ENCODE measurements at places on chromosomes 2 and 18. TPM values are rescaled to one million over a fixed set of nuclear protein-coding genes. Genes with fewer than 3 reads are reported as not detected.
A peak's percentile ranks its signal among the peaks of the same experiment; 100 is the strongest.

The NAB1 gene
- 22.0 TPM for total RNA-seq

DNA sequence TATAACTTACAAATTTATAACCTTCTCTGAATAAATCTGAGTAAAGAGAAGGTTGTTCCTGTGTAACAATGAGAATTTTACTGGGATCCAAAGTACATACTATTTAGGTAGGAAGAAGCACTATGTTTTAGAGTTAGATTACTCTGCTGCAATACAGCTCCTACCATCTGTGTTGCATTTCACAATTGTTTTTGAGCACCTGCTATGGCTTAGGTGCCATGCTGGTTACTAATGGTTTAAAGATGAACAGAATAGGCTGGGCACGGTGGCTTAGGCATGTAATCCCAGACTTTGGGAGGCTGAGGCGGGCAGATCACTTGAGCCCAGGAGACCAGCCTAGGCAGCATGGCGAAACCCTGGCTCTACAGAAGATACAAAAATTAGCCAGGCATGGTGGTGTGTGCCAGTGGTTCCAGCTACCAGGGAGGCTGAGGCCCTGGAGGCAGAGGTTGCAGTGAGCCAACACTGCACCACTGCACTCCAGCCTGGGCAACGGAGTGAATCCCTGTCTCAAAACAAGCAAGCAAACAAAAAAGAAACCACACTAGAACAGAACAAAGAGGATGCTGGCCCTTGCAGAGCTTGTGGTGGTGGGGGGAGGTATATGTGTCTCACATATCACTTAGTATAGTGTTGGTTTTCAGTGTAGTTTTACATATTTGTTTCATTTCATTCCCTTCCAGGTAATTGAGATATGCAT, 56.7 kb downstream of the SPTBN1 start:
- DNase-seq: no peak
- no peak overlapping the region for H3K4me3 ChIP-seq
- H3K27ac ChIP-seq: no peak overlapping the region
- no peaks in the 10 kb centered on the region for H3K4me1 ChIP-seq
- H3K36me3 ChIP-seq: no peaks in the 10 kb centered on the region

The RAB27B gene
- total RNA-seq: 3.5 TPM

DNA sequence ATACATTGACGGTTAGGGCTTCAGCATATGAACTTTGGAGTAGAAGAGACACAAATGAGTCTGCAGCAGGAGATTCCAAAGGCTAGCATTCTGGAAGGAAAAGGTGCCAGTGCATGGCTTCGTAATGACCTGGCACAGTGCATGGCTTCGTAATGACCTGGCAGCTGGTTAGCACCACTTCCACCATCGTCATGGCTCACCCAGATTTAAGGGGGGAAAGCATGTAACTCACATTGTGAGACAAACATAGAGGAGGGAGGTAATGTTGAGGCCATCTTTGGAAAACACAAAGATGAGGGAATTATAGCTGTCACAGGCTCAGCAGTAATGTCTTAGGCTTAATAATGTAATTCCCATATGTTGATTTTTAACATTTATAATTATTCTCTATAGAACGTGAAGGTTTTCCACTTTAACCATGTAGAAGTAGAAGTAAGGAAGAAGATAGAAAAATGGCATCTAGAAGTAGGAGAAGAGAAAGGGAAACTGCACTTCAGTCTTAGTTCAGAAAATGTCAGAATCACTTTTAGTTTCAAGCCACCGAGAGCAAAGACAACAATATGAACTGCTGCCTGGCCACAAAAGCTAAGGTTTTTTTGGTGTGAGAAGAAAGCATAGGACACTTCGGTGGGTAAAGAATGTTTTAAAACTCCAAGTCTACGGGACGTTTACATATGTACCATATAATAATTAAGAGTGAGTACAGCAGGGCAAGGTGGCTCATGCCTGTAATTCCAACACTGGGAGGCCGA, 6.8 kb upstream of the STK25 start:
- peaks cover 2% of the 10 kb centered on the region for H3K36me3 ChIP-seq
- no peak for DNase-seq
- peaks cover 2% of the 10 kb centered on the region for H3K4me1 ChIP-seq
- no peak overlapping the region for H3K4me3 ChIP-seq
- no peak overlapping the region for H3K27ac ChIP-seq

The LCT gene
- 0.10 TPM for total RNA-seq

DNA sequence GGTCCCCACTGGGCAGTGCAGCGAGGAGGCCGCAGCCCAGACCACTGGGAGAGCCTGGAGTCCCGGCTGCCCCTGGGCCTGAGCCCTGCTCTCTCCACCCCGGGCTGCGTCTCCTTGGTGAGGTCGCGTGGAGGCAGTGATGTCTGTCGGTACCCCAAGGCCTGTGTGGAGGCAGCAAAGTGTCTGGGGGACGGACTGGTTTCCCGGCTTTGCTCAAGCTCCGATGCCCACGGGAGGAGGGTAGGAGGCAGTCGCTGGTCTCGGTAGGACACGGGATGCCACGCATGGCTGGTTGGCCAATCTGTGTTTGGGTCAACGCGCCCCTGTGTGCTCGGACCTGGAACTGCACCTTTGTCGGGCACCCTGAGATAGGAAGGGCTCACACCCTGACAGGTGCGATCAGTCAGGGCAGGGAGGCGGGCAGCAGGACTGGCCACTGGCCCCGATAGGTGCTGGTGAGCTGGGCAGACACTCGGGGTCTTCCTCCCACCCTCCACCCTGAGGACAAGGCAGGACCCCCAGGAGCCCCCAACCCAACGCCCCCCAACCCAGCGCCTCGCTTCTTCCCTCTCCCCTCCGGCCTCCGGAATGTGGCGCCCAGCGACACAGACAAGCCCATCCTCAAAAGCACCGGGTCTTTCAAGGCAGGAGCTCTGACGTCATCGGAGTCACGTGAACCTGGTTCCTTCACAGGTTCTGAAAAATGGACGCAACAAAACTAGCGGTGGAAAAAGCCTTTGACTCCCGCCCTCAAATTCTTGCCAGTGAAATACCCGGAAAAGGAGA, 288.6 kb downstream of the NDUFA10 start:
- no peak overlapping the region for H3K27ac ChIP-seq
- no peak for DNase-seq
- no peaks in the 10 kb centered on the region for H3K27me3 ChIP-seq
- H3K4me1 ChIP-seq: peaks cover 3% of the 10 kb centered on the region
- H3K36me3 ChIP-seq: peaks cover 2% of the 10 kb centered on the region

The PKP4 gene
- total RNA-seq: 28.9 TPM

DNA sequence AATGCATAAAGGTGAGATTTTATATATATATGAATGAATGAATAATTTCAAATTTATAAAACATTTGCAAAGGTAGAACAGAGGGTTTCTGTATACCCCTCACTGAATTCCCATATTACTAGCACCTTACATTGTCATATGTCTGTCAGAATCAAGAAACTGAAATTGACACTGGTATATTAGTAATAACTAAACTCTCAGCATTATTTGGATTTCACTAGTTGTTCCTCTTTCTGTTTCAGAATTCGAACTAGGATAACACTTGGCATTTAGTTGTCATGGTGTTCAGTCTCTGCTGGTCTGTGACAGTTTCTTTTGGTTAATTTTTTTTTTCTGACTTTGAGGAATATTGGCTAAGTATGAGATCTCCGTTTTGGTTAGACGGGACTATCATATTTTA, 275.9 kb downstream of the DCC start:
- H3K27me3 ChIP-seq: no peaks in the 10 kb centered on the region
- no peaks in the 10 kb centered on the region for H3K36me3 ChIP-seq
- H3K27ac ChIP-seq: no peak overlapping the region
- H3K4me3 ChIP-seq: no peak overlapping the region
- H3K4me1 ChIP-seq: no peaks in the 10 kb centered on the region
- DNase-seq: no peak

- peak overlapping the region; percentile 98 for H3K27ac ChIP-seq
- no peaks in the 10 kb centered on the region for H3K27me3 ChIP-seq
- peaks cover 16% of the 10 kb centered on the region for H3K4me1 ChIP-seq
- H3K36me3 ChIP-seq: no peaks in the 10 kb centered on the region
These were observed 12.1 kb upstream of the ARHGEF4 start for GRCh38 chr2:130824492-130825061.

GRCh38 chr2:232315923-232316299, 62.6 kb upstream of the ALPP start:
- peak overlapping the region; percentile 77 for H3K4me3 ChIP-seq
- peaks cover 47% of the 10 kb centered on the region for H3K4me1 ChIP-seq
- H3K27me3 ChIP-seq: no peaks in the 10 kb centered on the region
- no peaks in the 10 kb centered on the region for H3K36me3 ChIP-seq
- DNase-seq: no peak

The FN1 gene
- 0.75 TPM for total RNA-seq

The PLEK gene
- total RNA-seq: 18.0 TPM

The RGPD5 gene
- 176 TPM for total RNA-seq

DNA sequence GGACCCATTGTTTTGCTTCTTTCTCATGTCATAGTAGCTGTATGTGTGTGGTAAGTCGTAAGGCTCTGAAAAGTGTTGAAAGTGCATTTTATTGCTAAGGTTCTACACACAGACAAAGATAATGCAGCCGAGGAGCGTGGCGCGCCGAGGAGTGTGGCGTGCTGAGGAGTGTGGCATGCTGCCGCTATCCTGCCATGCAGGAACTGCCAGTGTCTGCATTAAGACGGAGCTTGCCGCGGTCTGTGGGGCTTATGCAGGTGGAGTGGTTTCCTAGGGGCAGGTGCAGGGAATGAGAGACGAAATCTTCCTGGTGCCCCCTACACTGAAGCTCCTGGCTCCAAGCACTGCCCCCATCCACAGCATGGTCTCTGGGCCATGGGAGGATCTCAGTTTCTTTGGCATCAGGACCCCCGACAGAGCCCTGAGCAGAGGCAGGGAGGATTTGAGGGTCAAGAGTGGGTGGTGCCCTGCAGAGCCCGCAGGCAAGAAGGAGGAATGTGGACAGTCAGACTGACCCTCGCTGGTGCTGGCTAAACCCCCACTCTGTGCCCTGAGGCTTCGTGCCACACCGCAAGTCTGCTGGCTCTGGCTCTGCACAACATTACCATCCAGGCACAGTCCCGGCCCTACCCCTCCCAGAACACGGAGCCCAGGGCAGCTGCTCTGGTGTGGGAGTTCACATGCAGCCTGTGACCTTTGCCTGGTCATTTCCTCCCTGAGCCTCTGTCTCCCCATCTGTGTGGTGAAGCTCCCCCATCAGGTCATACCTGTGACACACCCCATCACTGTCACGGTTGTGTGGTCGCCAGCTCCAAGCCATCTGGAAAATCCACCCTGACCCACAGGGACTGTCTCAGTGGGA, 3.2 kb downstream of the SNED1 start:
- H3K36me3 ChIP-seq: peaks cover 7% of the 10 kb centered on the region
- peaks cover 21% of the 10 kb centered on the region for H3K27me3 ChIP-seq

DNA sequence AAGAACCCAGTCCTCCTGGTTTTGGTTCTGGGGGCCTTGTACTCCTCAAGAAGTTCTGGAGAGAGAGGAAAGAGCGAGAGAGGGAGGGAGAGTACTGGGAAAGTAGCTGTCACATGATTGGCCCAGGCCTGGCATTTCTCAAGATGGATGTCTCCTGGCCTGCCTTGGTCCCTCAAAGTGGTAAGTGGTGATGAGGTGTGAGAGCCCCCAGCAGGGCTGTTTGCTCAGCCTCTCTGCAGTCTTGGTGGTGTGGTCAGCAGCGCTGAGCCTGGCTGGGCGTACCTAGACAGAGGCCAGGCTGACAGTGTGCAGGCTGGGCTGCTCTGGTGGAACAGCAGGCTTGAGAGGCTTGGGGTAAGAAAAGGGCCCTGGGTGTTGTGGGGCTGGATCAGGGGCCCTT, 2.5 kb downstream of the SPEG start:
- peaks cover 4% of the 10 kb centered on the region for H3K36me3 ChIP-seq
- no peak overlapping the region for H3K27ac ChIP-seq
- H3K4me1 ChIP-seq: peaks cover 13% of the 10 kb centered on the region

DNA sequence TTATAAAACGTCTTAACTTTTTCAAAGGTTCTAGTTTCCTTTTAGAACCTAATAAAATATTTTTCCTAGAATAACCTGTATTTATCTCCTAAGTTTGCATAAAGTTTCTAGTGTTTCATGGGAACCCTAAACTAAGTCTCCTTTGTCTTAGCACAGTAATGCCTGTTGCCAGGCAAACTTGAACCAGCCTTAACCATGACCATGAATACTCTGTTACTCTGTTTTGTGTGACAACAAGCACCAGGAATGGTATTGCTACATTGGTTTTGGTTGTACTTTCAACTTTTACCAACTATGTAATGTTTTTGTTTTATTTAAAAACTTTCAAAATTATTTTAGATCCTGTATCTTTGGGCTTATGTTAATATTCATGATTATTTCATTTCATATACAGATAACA, 137.6 kb downstream of the CERS6 start:
- no peak for DNase-seq
- H3K27ac ChIP-seq: no peak overlapping the region
- H3K27me3 ChIP-seq: no peaks in the 10 kb centered on the region

DNA sequence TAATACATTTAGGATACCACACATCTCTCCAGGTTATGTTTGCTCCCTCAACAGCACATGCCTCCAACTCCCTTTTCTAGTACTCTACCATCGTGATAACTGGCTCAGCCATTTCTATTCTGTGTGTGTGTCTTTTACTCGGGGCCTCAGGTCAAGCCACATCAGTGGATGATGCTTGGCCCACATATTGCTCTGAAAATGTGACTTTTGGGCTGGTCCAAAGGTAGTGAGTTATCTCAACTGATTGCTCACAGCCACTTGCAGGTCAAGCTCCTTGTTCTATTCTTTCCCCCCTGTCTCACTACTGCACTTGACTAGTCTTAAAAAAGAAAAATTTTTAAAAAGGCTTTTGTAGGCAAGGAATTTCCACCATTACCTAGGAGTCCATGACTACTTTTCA, 5.5 kb downstream of the DSG4 start:
- no peaks in the 10 kb centered on the region for H3K4me1 ChIP-seq
- no peak overlapping the region for H3K27ac ChIP-seq
- H3K4me3 ChIP-seq: no peak overlapping the region
- no peaks in the 10 kb centered on the region for H3K36me3 ChIP-seq

- no peaks in the 10 kb centered on the region for H3K27me3 ChIP-seq
- H3K4me3 ChIP-seq: no peak overlapping the region
- no peaks in the 10 kb centered on the region for H3K36me3 ChIP-seq
- no peak overlapping the region for H3K27ac ChIP-seq
- H3K4me1 ChIP-seq: peaks cover 4% of the 10 kb centered on the region
- DNase-seq: no peak
These were observed 97.1 kb downstream of the COL5A2 start for GRCh38 chr2:189082376-189082975.

DNA sequence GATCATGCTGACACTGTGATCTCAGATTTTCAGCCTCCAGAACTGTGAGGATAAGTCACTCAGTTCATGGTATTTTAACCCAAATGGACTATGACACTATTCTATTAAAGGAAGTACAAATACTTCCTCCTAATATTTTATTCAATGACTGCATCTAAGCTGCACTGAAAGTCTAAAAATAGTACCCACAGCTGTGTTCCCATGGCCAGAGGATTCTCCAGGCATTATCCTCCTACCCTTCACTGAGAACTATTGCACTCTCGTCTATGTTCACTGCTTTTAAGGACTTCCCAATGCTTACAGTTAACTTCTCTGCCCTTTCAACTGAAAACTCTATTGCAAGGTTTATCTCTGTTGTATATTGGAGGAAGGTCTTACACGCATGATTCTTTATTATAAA, 15.2 kb downstream of the LRATD1 start:
- no peak for DNase-seq
- H3K36me3 ChIP-seq: no peaks in the 10 kb centered on the region
- H3K27me3 ChIP-seq: no peaks in the 10 kb centered on the region
- H3K4me3 ChIP-seq: no peak overlapping the region
- H3K4me1 ChIP-seq: no peaks in the 10 kb centered on the region
- no peak overlapping the region for H3K27ac ChIP-seq

The FTCDNL1 gene
- 1.8 TPM for total RNA-seq

The GPBAR1 gene
- 1.5 TPM for total RNA-seq

GRCh38 chr2:124834331-124834730, 809.2 kb downstream of the CNTNAP5 start:
- no peak overlapping the region for H3K27ac ChIP-seq
- no peaks in the 10 kb centered on the region for H3K36me3 ChIP-seq
- DNase-seq: no peak
- no peaks in the 10 kb centered on the region for H3K4me1 ChIP-seq
- H3K27me3 ChIP-seq: no peaks in the 10 kb centered on the region
